Hypothalamus (tissue), 51 donors: ENCODE measurements at places on chromosomes 2 and 18.

DNA sequence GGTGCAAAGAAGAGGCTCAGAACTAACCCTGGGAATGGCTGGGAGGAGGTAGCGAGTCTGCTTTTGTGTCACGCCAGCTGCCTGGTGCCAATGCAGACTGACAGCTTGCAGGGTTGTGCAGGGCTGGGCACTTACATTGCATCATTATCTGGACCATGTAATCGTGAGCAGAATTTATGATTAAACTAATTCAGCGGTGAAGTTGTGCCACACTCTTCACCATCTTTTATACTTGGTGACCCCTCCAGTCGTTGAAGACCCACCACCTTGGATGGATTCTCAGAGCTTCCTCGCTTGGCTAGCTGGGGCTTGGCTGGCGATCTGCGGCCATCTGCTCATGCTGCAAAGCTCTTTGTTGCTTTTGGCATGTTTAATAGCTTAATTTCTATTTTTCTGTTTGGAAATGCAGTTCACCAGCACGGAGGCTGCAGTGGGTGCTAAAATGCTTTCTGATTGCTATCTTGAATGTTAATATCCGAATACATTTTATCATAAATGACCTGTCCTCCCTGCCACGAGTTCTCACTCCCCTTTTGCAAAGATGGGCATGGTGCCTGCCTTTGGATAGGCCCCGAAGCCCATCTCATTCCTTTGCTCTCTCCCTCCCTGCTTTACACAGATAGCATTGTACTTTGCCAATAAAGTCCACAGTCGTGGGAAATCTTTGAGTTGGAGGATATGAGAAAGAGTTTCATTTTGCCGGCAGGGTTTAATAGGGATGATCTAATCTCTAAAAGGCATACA is 188.2 kb downstream of the PRKCE start:
- no peak for DNase-seq

DNA sequence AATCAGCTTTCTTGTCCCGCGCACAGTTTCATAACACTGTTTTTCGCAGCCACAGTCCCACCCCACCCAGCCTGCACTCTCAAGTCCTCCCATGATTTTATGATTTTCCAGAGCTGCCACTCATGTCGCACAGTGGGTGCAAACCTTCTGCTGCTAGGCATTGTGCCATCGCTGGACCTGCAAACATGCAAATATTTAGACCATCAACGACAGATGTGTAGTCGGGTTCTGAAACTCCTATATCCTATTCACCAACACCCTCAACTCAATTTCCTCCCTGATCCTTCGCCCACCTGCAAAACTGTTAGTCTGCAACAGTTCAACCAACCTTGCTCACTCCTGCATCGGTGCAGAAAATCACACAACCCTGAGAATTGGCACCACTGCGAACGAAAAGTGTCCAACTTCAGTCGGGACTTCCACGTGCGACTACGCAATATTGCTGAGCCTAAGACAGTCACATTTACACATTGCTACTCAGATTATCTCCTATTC is 871 bp upstream of the ALS2 start:
- DNase-seq = peak; percentile 24

DNA sequence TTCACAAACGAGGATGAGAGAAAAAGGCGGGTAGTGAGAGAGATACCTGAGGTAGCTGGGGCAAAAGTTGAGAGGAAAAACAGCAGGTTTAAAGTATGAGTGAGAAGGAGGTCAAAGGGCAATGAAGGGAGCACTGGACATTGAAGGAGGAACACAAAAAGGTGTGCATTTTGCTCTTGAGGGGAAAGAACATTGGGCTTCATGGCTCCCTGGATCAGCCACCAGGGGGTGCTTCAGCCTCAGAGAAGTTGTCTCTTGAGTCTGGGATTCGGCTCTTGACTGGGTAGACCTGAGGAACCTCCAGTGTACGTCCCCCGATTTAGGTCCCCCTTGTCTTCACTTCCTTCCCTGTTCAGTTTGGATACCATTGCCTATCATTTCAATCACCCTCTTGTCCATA is 128.5 kb downstream of the RAPGEF4 start:
- peak; percentile 44 for DNase-seq

GRCh38 chr18:11429876-11430275 is 179.5 kb upstream of the SLC35G4 start:
- DNase-seq = no peak

DNA sequence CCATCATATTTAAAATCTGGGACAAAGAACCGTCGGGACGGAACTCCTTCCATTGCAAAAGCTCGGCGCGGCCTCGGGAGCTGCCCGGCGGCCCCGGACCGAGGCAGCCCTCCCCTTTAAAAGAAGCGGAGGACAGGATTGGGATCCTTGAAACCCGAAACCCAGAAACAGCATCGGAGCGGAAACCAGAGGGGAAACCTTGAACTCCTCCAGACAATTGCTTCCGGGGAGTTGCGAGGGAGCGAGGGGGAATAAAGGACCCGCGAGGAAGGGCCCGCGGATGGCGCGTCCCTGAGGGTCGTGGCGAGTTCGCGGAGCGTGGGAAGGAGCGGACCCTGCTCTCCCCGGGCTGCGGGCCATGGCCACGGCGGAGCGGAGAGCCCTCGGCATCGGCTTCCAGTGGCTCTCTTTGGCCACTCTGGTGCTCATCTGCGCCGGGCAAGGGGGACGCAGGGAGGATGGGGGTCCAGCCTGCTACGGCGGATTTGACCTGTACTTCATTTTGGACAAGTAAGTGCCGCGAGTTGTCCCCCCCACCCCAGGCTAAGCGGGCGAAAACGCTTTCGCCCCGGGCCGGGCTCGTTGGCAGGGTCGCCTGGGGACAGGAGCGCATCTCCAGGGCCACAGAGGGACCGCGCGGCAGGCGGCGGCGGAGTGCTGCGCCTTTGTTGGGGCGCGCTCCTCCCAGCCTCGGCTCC is at the start of gene ANTXR1:
ANTXR1 (plus strand) TSS at position 38 of the 698 bp plus-strand sequence; CDS start at position 359, 321 bp downstream.
- DNase-seq = peak; percentile 57

DNA sequence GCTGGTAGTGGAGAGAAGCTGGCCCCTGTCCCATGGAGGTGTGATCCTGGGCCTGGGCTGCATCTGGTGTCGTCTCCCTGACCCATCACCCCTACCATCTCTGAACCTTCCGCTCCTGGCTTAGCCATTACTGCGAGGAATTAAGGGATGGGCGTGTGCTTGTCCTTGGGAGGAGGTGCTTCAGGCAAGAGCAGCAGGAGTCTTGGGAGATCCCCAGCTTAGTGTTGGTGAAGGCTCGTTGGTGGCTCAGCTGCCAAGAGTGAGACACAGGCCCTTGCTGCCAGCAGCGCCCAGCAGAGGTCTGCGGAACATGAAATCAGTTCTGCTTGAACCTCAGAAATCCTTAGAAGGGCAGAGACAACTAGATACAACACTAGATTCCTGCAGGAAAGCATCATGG is 59.9 kb upstream of the TGFA start:
- DNase-seq = no peak

DNA sequence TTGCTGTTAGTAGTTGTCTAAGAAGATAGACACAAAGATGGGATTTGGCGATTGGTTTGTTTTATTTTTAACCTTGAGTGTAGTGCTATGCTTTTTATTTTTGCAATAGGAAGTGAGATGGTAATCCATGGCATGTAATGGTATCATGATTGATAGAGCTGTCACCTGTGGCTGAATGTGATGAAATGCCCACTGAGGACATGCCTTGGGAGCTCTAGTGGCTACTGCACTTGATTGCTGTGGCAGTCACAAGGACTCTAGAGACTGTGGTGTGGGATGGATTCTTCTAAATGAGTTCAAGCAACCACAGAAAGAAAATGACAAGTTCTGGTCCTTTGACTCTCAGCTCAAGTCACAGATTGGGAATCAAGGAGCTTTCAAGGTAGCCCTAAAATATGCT is 139.4 kb downstream of the CYRIA start:
- DNase-seq = no peak

GRCh38 chr18:75208836-75209128 is 157 bp downstream of the PTGR3 start:
- no peak for DNase-seq

GRCh38 chr2:11896386-11896785 is 150.0 kb downstream of the LPIN1 start:
- DNase-seq = no peak

DNA sequence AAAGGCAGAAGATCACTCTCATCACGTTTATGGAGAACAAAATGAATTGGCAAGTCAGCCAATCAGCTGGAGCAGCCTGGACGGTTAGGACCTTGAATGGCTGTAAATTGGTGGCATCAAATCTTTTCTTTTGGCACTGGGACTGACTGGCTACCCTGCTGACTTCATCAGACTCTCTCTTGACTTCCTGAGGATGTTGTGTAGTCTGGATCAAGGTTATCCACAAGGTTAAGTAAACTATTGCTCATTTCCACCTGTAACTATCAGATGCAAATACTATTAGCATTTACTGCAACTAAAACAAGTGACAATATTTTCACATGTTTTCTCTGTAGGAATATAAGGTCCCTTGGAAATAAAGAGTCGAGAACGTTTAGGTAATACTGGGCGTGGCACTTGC is 134.3 kb upstream of the RASGRP3 start:
- DNase-seq = no peak
